ENCODE measurements at places on chromosomes 16 and 17.

GRCh38 chr17:28747051-28747691 lies 3.4 kb downstream of the TRAF4 start:
- DNase-seq = no peak

GRCh38 chr17:75503976-75504346 lies 11.4 kb downstream of the CASKIN2 start:
- no peak for DNase-seq

DNA sequence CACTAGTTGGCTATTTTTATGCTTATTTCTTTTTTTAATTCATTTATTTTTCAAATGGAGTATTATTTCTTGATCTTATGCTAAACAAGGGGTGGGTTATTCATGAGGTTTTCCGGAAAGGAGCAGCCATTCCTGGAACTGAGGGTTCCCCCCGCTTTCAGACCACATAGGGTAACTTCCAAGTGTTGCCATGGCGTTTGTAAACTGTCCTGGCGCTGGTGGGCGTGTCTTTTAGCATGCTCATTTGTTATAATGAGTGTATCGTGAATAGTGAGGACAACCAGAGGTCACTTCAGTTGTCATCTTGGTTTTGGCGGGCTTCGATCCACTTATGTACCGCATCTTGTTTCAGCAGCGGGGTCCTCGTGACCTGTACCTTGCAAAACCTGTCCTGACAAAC lies 29.6 kb upstream of the ASGR2 start:
- DNase-seq = no peak

DNA sequence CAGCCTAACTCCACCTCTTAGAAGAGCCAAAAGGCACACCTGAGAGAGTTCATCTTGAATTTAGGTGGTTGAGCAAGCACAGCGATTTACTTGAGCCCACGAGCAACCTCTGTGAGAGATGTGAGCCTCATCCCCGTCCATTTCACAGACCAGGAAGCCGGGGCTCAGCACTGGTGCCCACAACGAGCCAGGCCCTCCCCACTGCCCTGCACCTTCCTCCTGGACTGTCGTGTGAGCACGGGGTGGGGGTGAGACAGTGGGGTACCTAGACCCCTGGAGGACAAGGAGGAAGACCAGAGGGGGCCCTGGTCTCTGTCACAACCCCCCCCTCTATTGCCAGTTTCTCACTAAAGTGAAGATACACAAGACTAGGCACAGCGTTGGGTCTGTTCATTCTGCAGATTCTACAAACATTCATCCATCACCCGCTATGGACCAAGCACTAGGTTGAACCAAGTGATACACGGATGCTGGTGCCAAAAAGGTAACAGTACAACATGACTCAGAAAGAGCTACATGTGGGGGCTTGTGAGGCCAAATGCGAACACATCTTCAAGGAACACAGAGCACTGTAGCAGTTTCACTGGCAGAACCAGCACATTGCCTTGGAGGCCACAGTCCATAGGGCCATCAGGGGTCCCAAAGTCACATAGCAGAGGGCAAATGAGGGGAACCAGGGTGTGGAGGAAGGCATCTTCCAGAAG lies 231.9 kb downstream of the PARN start:
- DNase-seq = no peak

DNA sequence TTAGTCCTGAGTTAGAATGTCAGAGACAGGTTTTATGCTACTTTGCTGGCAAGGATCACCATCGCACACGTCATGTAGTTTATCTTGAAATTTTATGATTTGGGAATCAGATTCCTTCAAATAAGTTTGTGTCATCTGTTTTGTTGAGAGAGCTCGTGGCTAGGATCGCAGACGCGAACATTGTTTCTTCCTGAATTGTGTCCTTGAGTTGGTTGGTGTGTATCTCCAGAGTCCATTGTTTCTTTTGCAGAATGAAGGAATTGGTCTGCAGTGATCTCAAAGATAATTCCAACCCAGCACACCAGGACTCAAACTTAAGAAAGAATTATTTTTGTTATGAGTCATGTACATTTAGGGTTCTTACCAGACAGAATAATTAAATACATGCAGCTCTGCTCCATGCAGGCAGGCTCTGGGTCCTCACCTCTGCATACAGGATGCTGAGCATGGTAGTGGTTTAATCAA lies 51.6 kb downstream of the PRKCA start:
- DNase-seq = peak; percentile 14

DNA sequence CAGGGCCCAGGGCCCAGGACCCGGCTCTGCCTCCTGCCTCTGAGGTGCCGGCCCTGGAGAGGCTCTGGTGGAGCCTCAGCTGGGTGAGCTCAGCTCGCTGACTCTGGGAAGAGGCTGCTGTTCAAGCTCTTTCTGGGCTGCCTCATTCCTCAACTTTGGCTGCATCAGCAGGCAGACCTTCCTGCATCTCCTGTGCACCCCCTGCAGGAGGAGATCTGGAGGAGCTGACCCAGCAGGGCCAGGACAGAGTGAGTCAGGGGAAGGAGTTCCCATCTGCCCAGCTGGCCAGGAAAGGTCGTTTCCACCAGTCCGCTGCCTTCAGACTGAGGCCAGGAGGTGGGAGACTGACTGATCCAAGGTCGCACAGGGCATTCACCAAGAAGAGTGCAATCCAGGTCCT lies 10.7 kb downstream of the CRHR1 start:
- no peak for DNase-seq

Data from fibroblast of the conjunctiva (primary cell).